ENCODE measurements at places on chromosomes 7 and 10.

DNA sequence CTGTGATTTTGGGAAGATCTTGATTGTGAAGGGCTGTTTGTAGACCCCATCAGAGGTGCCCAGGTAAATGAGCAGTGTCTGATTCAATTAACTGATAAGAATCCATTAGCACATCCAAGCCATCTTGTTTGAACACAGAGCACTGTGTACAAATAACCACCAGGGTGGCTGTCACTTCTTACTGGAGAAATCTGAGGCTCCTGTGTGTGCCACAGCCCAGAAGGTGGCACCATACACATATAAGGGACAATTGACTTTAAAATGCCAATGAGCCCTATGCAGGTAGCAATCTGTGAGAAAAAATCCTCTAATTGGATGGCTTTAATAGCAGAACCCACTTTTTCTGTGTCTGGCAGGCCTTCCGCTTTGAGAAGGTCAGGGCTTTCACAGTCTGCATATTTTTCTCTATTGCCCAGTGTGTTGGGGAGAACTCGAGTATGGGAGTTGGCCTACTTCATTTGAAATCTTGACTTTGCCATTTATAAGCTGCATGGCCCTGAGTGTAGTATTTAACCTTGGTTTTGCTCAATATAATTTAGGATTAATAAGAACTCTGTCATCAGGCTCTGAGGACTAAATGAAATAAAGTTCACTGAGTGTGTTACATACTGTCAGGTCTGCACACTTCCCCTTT is 517.4 kb downstream of the CCSER2 start:
- no peak for DNase-seq

- no peak for DNase-seq
These were observed 86.3 kb downstream of the PALS2 start for GRCh38 chr7:24659505-24659904.

- peak; percentile 72 for DNase-seq
These were observed at the start of gene ANXA7 for GRCh38 chr10:73413528-73414229. Gene ANXA7 (minus strand): TSS chr10:73414058. CDS start chr10:73400856, 13,202 bp downstream.

- no peak for DNase-seq
These were observed 192.5 kb downstream of the GFRA1 start for GRCh38 chr10:116080553-116080952.

DNA sequence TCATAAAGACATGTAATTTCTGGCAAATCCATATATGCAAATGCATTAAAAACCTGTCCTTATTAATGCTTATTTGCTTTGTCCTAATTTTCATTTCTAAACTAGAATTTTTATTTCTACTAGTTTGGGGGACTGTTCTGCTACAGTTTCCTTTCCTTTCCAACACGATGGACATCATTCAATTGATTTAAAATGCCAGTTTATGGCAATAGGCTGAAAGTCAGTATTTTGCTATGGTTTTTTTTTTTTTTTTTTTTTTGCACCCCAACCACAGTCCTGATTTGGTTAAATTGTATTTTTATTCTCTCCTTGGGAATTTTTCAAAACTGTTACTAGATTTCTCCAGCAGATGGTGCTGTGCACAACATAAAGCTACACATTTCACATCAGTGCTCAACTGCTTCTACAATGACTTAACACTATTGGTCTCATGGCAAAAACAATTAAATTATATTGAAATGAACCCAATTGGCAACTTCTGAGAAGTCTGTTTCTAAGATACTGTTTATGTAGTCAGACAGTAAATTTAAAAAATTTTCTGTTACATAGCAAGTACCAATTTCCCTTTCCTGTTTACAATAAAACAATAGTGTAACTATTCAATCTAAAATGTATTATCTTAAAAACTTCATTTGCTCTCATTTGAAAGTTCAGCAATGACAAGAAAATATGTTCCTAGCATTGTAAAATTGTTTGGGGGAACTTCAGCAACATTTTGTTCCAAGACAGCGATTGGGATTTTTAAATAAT is 193.8 kb upstream of the CCDC6 start:
- no peak for DNase-seq

GRCh38 chr10:86668297-86669165 is at the start of gene LDB3:
Gene LDB3 (plus strand): TSS chr10:86668511. CDS start chr10:86668692, 181 bp downstream.
- no peak for DNase-seq

DNA sequence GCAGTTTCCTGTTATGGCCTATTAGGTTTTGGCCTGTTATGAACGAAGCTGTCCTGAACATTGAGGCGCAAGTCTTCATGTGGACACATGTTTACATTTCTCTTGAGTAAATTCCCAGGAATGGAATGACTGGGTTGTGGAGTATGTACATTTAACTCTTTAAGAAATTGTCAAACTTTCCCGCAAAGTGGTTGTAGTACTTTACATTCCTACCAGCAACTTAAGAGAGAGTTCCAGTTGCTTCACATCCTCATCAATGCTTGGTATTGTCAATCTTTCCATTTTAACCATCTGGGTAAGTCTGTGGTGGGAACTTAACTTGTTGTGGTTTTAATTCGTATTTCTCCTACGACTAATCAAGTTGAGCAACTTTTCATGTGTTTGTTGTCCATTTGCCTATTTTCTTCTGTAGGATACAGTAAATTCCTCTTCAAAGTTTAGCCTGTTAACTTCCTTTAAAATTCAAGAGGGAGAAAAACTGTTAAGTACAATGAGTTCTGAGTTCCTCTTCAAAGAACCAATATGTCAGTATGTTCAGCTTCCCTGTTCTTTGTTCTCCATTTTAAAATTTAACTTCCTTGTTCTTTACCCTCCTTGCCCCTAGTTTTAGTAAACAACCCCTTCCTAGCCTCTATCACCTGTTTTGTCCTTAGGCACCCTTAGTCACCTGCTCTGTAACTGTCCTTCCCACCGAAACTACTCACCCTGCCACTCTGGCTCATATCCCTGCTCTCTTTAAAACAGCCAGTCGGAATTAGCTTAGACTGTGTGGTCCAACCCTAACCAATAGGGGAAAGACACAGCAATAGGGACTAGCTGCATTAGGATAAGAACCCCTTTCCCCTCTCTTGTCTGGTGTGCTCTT is 74.0 kb downstream of the FAM241B start:
- no peak for DNase-seq

GRCh38 chr10:114650266-114650665 is 7.8 kb downstream of the ABLIM1 start:
- no peak for DNase-seq

All from cortex of kidney (tissue), 1 donor.